ENCODE measurements at places on chromosomes 12 and 14.

DNA sequence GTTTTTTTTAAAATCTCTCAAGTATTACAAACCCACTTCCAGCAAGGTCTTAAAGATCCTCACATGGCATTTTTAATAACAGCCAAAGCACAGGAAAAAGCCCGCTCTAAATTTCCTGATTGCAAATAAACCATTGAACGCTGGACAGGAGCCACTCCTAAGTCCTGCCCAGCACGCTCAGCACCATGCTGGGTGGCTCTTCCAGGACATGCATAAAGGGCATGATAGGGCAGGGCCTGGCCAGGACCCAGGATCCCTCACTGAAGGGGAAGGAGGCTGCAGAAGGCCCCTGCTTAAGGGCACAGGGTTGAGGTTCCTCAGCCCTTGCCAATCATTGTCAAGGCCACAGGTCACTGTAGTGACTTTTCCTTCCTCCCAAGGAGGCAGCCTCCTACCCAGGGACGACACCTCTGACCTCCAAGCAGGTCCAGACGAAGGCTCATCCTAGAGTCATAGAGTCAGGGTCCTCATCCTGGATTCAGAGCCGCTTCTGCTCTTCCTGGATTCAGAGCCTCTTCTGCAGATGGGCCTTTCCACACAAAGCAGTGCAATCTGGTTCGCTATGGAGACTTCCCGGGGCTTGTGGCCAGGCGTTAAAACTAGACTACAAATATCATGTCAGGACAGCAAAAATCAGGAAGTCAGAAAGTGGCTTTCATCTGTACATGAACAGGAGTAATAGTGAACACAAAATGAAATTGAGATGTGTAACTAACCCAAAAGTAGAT is 123.8 kb downstream of the GCH1 start:
- DNase-seq, result no peak

GRCh38 chr12:8970432-8970831 is 18.9 kb upstream of the KLRG1 start:
- no peak for DNase-seq

DNA sequence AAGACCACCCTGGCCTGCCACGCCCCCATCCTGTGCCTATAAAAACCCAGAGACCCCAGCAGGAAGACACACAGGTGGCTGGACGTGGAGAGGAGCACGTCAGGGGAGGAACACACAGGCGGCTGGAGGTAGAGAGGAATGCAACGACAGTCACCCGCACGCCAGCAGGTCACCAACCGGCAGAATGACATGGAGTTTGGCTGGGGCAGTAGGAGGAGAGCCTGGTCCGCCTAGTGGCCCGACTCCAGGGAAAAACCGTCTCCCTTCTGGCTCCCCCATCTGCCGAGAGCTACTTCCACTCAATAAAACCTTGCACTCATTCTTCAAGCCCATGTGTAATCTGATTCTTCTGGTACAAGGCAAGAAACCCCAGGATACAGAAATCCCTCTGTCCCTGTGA is 62.7 kb upstream of the KCNH3 start:
- no peak for DNase-seq

- DNase-seq, result peak; percentile 99
Observed at GRCh38 chr12:6873094-6874014, at the start of gene SPSB2. TSS of gene SPSB2 (minus strand) at chr12:6873303. CDS start at chr12:6872901, 402 bp downstream.

GRCh38 chr14:104499784-104500760 is 79.5 kb upstream of the C14orf180 start:
- DNase-seq, result peak; percentile 22

- no peak for DNase-seq
Observed at GRCh38 chr12:113049976-113050742, 6.4 kb upstream of the DTX1 start.

- DNase-seq, result no peak
Observed at GRCh38 chr12:2722806-2723205, 72.0 kb upstream of the FKBP4 start.

DNA sequence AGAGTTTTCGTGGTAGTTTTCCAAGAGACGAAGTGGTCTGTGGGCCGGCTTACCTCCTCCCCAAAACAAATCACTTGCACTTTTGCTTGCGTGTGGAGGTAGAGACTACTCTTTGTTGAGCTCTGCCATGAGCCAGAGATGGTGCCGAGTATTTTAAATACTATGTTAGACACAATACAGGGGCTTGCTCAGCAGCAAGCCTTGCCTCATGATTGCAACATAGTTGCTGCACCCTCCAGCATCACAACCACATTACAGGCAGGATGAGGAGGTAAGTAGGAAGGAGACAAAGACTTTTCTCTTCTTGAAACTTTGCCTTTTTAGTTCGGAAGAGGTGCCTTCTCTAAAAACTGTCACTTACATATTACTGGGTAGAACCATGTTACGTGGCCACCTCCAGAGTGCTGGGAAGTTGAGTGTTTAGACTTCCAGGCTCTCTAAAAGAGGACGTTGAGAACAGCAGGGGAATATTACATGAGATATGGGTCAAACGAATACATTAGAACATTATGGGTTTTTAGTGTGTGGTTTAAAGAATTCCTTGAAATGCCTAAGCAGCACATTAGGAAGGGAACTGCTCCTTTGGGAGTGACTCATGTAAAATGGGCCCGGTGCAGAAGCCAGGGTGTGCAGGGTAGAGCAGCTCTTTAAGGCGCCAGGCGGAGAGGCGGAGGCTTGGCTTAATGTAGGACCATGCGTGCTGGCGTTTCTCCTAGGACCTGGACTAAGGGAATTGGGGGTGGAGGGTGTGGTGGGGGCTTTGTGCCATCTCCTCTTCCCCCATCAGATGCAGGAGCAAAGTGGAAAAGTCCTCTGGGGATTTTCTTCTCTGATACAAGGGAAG is 110.6 kb upstream of the PRMT8 start:
- no peak for DNase-seq

DNA sequence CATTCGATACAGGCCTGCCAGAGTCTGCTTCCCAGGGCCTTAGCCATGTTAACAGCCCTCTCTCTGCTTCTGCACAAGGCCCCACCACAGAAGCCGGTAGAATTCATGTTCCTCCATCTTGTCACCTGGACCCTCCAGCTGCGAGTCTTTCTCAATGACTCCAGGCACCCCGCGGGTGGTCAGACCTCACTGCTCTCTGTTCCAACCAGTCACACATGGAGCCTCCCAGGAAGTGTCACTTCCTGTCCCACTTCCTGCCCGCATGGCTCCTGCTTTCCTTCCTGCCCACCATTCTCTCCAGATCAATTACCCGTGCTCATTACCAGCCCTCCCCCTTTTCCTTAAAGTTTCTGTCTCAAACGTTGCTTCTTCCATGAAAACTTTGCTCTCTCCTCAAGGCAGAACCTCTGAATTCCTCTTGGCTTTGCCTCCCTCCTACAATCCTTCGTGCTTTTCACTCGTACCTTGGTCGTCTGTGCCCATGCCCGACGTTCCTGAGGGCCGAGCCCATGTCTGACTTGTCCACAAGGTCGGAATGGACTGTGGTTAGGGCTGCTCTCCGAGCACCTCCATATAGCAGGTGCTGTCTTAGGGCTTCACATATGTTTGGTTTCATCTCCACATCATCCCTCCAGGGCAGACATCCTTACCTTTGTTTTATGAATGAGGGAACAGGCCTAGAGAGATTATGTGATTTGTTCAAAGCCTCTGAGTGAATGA is 172.1 kb downstream of the TSPAN9 start:
- no peak for DNase-seq

GRCh38 chr12:122089077-122089476 is 10.5 kb downstream of the MLXIP start:
- no peak for DNase-seq

- DNase-seq, result no peak
Observed at GRCh38 chr12:132357623-132358186, 28.3 kb upstream of the GALNT9 start.

DNA sequence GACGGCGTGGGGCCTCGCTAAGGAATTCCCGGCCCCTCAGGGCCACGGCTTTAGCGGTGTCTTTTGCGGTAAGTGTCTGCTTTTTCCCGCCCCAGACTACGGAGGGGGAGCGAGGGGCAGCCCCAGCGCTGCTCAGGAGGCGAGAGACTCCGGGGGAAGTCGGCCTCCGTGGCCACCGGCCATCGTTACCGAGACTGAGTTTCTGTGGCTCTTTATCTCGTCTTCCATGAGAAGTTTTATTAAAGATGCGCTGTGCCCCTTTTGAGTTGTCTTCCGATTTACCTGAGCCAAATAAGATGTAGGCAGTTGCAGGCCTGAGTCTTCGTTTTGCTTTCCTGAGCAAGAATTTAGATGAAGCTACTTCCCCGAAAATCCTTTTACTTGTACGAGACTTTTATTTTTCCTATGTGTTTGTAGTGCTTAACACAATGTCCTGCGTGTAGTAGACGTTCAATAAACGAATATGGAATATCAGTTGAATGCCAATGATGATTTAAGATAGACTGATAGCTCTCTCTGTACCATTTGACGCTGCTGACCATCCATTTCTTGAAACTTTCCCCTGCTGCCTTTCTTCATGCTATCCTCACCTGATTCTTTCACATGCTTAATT is 462 bp downstream of the SRP54 start:
- DNase-seq, result no peak

GRCh38 chr14:104582662-104583061 is 3.1 kb downstream of the C14orf180 start:
- no peak for DNase-seq

DNA sequence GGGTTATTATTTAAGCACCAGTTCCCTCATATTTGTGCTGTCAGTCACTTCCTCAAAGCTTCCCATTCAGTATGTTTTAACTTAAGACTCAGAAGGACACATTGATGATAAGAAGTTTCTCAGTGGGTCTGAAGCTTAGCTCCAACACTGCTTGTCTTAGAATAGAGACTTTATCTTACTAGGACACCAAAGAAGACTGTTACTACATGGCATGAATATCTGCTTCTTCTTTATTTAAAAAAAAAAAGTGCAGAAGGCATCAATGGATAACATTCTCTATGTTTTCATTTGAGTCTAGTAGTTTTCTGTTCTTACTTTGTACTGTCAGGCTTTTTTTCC is 404.2 kb downstream of the DAD1 start:
- no peak for DNase-seq

- DNase-seq, result no peak
Observed at GRCh38 chr14:90522571-90523191, 125.9 kb downstream of the CALM1 start.

DNA sequence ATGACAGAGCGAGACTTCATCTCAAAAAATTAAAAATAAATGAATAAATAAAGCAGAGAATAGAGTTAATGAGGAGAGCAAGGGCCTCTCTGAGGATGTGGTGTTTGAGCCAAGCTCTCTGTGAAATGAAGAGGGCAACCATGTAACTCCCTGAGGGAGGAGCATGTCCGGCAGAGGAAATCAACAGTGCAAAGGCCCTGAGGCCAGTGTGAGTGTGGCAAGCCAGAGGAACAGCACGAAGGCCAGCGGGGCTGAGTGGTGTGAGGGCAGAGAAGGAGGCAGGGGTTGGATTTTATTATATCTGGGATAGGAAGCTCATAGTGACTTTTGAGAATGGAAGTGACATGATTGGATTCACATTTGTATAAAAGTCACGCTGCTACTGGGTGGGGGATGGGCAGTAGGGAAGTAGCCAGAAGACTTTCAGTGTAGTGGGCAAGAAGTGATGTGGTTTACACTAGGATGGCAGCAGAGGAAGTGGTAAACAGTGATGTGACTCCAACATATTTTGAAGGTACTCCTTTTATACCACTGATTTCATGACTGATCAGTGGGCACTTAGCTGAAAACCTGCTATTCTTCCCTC is 10.3 kb upstream of the LRP1-AS start:
- no peak for DNase-seq

GRCh38 chr14:76765461-76765931 is 4.2 kb downstream of the VASH1 start:
- DNase-seq, result no peak

- DNase-seq, result no peak
Observed at GRCh38 chr12:67107751-67108269, 161.3 kb upstream of the CAND1 start.

DNA sequence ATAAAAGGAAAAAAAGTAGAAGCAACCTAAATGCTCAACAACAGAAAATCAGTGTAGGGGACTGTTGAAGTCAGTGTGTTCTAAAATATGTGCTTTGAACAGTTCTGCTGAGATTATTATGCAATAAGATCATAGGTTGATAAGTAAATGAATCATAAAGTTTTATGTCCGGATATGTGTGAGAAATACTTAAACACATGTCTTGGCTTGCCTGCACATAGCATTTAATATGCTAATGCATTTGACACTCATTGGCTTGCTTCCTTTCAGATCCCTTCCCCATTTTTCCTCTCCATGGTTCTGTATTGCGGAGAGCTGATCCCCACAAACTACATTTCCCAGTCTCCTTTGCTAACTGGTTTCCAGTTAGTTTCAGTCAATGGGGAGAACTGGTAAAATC is 573.8 kb upstream of the TBX3 start:
- DNase-seq, result no peak

- DNase-seq, result no peak
Observed at GRCh38 chr12:62270872-62271271, 10.7 kb downstream of the USP15 start.

- no peak for DNase-seq
Observed at GRCh38 chr14:85762526-85762925, 232.6 kb downstream of the FLRT2 start.

GRCh38 chr12:39935839-39936238 is 170.0 kb downstream of the SLC2A13 start:
- no peak for DNase-seq

DNA sequence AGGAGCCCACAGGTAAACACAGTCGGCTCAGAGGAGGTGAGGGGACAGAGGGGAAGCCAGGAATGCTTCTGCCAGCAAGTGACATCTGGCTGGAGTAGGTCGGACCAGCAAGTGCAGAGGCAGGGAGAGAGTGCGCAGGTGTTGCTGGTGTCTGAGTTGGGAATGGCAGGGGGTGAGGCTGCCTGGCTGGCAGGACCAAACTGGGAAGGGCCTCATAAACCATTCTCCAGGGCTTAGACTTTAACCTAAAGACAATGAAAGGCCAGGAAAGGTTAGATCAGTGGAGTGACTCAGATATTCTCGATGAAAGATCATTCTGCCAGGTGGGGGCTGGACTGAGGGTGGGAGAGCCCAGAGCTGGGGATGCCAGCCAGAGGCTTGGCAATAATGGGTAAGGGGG is 66.4 kb downstream of the ITPK1 start:
- no peak for DNase-seq

- no peak for DNase-seq
Observed at GRCh38 chr12:119283310-119283709, 51.2 kb upstream of the CCDC60 start.

GRCh38 chr12:14138495-14138894 is 157.1 kb upstream of the GRIN2B start:
- DNase-seq, result no peak

- no peak for DNase-seq
Observed at GRCh38 chr12:108378926-108379325, 39.8 kb upstream of the CMKLR1 start.

DNA sequence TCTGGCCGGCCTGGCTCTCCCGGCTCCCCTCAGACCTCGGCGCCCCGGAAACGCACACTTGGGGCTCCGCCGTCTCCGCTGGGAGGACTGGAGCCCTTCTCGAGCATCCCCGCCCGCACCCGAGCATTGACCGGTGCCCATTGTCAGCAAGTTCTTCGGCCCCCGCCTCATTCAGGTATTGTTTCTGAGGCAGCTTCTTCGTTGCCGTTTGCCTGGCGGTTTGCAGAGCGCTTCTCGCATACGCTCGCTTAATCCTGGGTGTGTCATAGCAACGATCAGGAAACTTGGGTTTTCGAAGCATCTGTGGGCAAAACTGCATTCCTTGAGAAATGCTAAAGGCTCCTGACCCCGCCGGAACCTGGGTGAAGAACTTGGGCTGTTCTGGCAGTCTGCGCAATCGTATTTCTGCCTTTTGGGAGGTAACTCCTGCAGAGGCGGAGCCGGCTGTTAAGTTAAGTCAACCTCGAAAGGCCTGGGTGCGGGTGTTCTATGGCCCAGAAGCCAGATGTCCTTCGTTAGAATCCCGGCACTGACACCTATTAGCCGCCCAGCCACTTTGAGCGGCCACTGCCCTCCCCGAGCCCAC is 518 bp downstream of the GSKIP start:
- DNase-seq, result peak; percentile 60

GRCh38 chr14:99537399-99537798 is 56.2 kb downstream of the CCNK start:
- DNase-seq, result no peak

Measured in liver (tissue), 10 donors.